ENCODE measurements at places on chromosomes 2 and 18.

DNA sequence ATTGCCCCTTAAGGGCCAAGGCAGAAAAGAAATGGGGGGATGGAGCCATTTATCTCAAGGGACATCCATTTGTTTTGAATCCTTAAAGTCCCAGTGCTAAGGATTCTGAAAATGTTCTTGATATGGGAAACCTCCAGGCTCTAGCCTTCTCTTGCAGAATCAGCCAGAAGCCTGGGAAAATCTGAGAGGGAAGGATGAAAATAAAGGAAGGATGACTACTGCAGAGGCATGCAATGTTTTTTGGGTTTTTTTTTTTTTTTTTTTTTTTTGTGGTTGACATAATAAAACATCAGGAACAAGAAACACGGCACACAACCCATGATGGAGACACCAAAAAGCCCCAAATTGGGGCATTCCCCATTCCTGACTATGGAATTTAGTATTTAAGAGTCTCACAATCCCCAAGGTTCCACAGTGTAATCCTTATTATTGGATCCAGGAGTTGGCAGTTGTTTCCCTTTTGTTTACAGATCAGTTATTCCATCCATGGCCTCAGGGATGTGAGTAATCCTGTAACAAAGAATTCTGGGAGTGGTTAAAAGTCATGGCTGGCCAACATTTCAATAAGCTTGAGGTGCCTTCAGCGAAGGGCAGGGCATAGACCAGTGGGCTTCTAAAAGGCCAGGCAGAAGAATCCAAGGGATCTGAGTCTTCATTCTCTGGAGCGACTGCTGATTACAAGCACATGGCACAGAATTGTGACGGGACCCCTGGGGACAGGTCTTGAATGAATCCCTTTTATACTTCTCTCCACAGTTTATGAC lies 337.5 kb downstream of the GULP1 start:
- DNase-seq = no peak

DNA sequence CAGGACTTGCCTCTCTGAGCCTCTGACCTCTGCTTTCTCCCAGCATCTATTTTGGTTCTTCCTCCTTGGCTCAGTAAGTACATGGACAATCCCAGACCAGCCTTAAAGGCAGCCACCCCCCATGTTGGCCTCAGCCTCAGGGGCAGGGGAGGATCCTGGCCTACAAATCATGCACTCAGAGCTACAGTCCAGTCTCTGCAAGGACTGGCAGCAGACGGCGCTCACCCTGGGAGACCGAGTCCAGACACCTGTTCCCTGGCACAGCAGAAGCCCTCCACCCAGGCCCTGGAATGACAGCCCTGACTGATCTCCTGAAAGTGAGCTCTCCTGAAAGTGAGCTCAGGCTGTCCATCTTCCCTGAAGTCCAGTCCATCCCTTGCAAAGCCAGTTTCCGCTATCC lies 25.7 kb upstream of the PTPN4 start:
- DNase-seq = no peak

DNA sequence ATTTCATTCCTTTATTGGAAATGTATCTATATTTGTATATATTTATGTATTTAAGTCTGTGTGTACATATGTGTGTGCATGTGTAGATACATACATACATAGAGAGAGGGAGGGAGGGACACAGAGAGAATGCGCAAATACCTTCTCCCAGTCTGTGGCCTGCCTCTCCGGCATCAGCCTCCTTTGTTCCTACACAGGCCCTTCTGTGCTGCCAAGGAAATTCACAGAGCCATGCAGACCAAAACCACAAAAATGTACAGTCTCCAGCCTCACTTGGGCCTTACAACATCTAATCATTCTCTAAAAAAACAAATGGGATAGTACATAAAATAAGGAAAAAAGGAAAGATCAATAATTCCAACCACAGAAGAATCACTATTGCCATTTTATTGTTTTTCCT lies 8.8 kb upstream of the CRACDL start:
- DNase-seq = no peak

GRCh38 chr2:218984239-218985020 lies 554 bp downstream of the FEV start:
- DNase-seq = no peak

- DNase-seq = no peak
These were observed 41.3 kb upstream of the PGAP1 start for GRCh38 chr2:196967775-196968174.

DNA sequence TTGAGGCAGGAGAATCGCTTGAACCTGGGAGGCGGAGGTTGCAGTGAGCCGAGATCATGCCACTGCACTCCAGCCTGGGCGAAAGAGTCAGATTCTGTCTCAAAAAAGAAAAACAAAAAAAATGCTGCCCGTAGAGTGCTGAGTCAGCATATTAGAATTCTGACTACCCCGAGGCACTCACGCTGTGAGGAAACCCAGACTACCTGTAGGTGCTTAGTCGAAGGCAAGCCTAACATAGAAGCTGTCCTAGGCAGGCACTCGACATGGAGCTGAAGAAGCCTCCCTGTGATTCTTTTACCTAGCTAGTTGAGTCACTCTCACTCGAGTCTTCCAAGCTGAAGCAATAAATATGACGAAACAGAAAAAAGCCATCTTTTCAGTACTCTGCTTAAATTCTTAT lies 1323.2 kb upstream of the DDX18 start:
- no peak for DNase-seq

DNA sequence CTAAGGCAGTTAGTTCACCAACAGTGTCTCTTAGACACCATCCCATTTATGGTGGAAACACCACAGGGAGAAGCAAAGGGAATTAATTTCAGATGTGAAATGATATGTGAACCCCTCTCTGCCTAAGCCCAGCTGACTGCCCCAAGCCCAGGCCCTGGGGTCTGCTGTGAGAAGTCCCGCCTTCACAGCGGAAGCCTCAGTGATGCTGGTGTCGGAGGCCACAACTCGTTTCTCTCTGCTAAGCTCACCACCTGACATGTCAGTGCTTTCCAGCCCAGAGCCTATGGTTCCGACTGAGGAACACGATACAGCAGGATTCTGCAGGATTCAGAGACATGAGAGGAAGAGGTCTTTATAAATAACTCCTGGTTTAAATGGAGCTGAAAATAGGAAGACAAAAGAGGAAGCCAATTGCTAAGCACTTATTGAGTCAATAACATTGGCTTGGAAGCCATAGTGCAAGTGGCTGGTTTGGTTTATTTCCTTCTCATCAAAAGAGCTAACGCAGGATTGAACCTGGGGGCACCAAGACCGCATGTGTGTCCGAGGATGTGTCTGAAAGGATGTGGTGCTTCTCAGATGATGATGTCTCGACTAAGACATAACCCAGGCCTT lies 21.9 kb upstream of the LOXHD1 start:
- DNase-seq = no peak

GRCh38 chr18:49663899-49664890 lies 102.3 kb downstream of the LIPG start:
- no peak for DNase-seq

GRCh38 chr2:191489177-191489576 lies 188.8 kb upstream of the NABP1 start:
- DNase-seq = no peak

All from Panc1 (cell line).